ENCODE measurements at places on chromosomes 2 and 18.

GRCh38 chr2:73851274-73851673 is 22.5 kb downstream of the STAMBP start:
- peak; percentile 25 for DNase-seq

DNA sequence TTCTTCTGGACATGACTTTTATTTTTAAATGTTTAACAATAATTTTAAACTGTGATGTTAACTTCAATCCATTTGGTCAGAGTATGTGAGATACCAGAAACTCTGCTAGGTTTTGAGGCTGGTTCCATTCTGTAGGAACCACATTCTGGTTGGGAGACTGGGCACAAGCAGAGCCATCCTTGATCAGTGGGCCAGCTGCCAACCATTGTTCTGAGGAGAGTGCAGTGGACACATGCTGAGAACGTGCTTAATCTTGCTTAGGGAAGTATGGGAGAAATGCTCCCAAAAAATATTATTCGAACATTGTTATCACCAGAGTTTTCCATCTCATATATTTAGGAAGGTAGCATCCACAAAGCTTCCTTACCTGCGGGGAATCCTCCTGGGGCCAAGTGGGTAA is 155.8 kb downstream of the RTN4 start:
- DNase-seq: no peak

- DNase-seq: peak; percentile 40
Observed at GRCh38 chr18:76131738-76132137, 363.3 kb downstream of the ZNF516 start.

GRCh38 chr2:133265432-133265949 is 302.8 kb downstream of the NCKAP5 start:
- no peak for DNase-seq

- DNase-seq: no peak
Observed at GRCh38 chr2:241134711-241135110, 14.6 kb downstream of the PASK start.

DNA sequence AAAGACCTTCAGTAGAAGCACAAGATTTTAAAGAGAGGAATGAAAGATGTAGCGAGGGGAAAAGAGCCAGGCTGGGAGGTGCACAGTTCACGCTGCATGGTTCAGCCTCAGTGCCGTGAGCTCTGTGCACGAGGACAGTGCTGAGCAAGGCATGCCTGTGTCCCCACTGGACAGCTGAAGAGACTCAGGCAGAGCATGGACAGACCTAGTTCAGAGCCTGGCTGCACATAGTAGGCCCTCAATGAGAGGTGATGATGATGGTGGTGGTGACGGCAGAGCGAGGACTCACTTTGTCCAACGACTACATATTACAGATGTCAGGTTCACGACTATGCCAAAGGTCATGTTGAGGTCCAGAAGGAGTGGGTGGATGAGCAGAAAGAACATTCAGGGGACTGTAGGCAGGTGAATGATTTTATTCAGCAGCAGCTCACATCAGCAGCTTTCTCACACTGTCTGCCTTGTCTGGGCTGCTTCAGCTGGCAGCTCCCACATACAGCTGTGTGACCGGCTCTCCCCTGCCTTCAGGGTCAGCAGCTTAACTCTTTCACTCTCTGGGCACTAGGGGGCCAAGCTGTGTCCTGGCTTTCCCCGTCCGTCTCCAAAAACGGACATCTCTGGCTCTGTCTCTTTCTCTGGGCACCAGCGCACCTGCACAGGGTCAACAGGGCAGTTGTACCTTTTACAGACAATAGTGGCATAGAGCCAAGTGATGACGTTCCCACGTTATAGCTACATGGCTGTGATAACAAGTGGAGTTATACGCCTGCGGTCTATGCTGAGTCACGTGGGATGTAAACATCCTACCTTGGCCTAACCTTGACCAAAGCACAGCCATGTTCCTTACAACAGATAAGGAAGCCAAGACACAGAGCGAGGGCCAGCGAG is 128.8 kb upstream of the MSH6 start:
- DNase-seq: peak; percentile 46

GRCh38 chr18:34031810-34032209 is 192.9 kb downstream of the NOL4 start:
- DNase-seq: no peak

- DNase-seq: peak; percentile 38
Observed at GRCh38 chr2:10123281-10123680, 742 bp downstream of the RRM2 start.
